WTC11 (cell line): ENCODE measurements at places on chromosomes 5 and 9.

DNA sequence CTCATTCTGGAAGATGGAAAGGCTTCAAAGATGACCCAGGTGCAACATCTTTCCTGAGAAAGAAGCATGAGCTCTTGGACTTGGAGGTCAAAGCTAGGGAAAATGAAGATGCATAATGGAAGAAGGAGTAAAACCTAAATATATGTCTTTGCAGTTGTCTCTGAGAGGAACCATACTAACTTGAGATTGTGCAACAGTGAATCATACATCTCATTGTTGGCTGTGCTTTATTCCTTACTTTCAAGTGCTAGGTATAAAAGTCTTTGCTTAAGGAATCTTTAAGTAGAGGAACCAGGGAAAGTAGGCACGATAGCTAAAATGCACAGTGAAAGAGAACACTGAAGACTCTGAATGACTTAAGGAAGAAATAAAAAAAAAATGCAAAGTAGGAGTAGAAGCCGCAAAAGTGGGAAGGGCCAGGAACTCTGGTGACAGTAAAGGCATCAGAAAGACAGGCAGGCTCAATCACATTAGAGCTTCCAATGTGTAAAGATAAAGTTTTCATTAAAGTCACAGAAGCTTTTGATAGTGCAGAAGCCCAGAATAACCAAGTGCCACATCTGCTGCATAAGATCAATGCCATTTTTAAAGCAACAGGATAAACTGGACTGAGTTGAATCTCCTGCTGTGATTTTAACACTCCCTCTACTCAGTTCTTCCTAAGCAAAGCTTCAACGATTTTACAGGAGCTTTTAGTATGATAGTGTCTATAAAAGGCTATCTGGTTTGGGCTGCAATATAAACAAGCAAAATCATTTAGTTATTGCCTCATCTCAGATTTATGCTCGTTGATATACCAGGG lies 432.3 kb upstream of the EDIL3 start:
- no peaks in the 10 kb centered on the region; the same call in 1 of the 2 replicates for H3K27me3 ChIP-seq
- no peak overlapping the region for H3K27ac ChIP-seq
- no peak overlapping the region for H3K4me3 ChIP-seq
- H3K36me3 ChIP-seq = peaks cover 3% of the 10 kb centered on the region
- H3K4me1 ChIP-seq = peaks cover 10% of the 10 kb centered on the region

GRCh38 chr9:105269593-105269992 lies 25.1 kb downstream of the SLC44A1 start:
- no peaks in the 10 kb centered on the region for H3K36me3 ChIP-seq
- H3K4me1 ChIP-seq = peaks cover 38% of the 10 kb centered on the region
- no peak for DNase-seq
- H3K4me3 ChIP-seq = no peak overlapping the region
- H3K27ac ChIP-seq = no peak overlapping the region

DNA sequence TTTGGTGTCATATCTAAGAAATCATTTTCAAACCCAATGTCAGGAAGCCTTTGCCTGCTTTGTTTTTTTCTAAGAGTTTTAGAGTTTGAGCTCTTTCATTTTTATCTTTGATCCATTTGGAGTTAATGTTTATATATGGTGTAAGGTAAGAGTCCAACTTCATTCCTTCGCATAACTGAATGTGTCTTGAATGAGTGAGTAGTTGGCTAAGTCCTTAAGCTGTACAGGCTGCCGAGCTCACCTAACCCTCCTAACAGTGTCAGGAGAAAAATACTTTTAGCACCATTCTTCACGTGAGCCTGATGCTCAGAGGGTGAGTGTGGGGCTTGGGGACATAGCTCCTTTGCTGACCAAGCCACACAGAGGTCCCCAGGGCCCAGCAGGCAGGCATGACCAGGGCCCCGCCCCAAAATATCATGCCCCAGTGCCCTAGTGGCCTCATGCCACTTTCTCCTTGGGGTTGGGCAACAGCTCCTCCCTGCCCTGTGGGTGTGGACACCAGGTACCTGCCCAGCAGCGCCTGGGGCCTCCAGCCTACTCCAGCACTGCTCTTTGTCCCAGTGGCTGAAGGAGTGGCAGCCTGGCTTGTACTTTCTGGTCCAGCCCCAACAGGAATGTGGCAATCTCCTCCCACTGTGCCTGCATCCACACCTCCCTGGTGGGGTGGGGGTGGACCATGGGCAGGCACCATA lies 17.2 kb downstream of the PPARGC1B start:
- H3K4me3 ChIP-seq = no peak overlapping the region
- DNase-seq = no peak

GRCh38 chr5:54632131-54632701 lies 114.7 kb downstream of the SNX18 start:
- 0 out of 2 replicates have a peak, but pooled peaks cover 3% of the 10 kb centered on the region for H3K4me1 ChIP-seq
- no peak for DNase-seq
- no peaks in the 10 kb centered on the region for H3K36me3 ChIP-seq
- H3K27ac ChIP-seq = no peak overlapping the region
- H3K27me3 ChIP-seq = no peaks in the 10 kb centered on the region

GRCh38 chr5:81398741-81399140 lies 4.8 kb upstream of the ACOT12 start:
- no peak for DNase-seq
- H3K4me3 ChIP-seq = no peak overlapping the region
- H3K4me1 ChIP-seq = no peaks in the 10 kb centered on the region
- no peak overlapping the region for H3K27ac ChIP-seq
- H3K27me3 ChIP-seq = peaks cover 18% of the 10 kb centered on the region

DNA sequence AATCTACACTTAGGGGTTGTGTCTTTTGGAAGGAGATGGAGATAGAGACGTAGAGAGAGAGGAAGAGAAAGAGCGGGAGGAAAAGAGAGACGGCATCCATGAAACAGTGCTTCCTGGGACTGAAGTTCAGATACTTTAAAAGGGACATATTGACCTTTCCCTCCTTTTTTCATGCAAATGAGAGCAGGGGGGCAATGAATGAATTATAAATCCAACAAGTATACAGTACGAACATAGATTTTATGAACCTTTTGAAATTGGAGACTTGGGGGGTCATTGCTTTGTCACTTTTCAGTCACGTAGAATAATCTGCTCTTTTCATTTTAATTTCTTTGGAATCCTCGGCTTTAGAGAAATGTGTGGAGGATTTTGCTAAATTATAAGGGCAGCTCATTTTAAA lies 364.2 kb downstream of the MAT2B start:
- H3K4me3 ChIP-seq = no peak overlapping the region
- H3K27ac ChIP-seq = no peak overlapping the region
- peaks cover 13% of the 10 kb centered on the region for H3K4me1 ChIP-seq
- H3K27me3 ChIP-seq = no peaks in the 10 kb centered on the region
- no peaks in the 10 kb centered on the region for H3K36me3 ChIP-seq
- DNase-seq = no peak

DNA sequence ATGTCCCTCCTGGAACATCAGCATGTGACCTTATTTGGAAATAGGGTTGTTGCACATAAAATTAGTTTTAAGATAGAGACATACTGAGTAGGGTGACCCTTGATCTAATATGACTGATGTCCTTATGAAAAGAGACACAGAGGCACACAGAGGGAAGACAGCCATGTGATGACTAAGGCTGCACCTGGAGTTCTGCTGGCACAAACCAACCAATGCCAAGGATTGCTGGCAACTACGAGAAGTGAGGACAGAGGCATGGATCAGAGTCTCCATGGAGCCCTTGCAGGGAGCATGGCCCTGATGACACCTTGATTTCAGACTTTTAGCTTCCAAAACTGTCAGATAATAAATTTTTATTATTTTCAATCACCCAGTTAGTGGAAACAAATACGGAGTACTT lies 101.9 kb downstream of the FBXL7 start:
- H3K36me3 ChIP-seq = no peaks in the 10 kb centered on the region
- H3K4me1 ChIP-seq = peaks cover 32% of the 10 kb centered on the region
- no peaks in the 10 kb centered on the region for H3K27me3 ChIP-seq

DNA sequence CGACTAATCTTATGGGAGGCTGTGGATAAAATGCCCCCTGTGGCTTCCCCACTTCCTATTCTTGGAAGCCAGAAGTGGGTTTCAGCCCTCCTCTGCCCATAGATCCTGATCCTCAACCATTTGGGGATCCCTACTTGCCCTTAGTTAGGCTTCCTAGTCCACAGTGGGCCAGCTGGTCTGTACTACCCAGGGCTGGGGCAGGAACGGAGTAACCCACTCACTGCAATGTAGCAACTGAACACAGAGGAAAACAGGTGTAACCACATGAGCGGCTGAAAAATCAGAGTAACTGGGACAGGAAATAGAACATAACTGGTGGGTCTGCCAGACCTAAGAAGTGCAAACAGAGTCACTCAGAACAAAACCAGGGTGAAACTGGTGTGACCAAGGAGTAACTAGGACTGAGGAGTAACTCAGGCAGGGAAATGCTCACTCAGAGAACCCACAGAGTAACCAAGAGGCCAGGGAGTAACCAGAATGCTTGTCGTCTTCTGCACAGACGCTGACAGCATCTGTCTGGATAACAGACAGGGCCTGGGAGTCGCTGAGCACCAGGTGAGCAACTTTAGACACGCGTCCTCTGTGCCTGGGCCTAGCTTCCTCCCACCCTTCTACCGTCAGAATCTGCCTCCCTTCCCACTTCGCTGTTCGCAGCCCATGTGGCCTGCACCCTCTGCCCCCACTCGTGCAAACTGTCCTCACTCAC lies 1.0 kb downstream of the AQP3 start:
- H3K36me3 ChIP-seq = no peaks in the 10 kb centered on the region
- no peak for DNase-seq
- H3K4me3 ChIP-seq = peak overlapping the region; percentile 80
- H3K4me1 ChIP-seq = peaks cover 35% of the 10 kb centered on the region
- H3K27me3 ChIP-seq = peaks cover 28% of the 10 kb centered on the region
- H3K27ac ChIP-seq = no peak overlapping the region

DNA sequence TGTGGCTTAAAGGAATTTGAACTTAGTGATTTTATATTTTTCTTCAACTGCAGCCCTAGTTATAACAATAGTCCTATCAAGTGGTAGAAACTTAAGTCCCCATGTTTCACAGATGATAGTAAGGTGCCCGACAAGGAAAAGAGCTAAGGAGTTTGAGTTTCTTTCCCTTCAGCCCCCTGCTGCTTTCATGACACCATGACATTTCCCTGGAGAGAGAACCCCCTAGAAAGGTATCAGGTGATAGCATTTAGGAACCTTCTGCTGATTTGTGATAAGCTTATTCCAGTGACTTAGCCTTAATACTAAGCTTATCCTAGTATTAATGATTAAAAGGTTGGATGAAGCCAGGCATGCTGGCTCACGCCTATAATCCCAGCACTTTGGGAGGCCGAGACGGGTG lies 623.8 kb upstream of the TYRP1 start:
- H3K4me1 ChIP-seq = no peaks in the 10 kb centered on the region
- no peak overlapping the region for H3K27ac ChIP-seq
- peaks cover 11% of the 10 kb centered on the region for H3K36me3 ChIP-seq
- no peak overlapping the region for H3K4me3 ChIP-seq
- no peak for DNase-seq

DNA sequence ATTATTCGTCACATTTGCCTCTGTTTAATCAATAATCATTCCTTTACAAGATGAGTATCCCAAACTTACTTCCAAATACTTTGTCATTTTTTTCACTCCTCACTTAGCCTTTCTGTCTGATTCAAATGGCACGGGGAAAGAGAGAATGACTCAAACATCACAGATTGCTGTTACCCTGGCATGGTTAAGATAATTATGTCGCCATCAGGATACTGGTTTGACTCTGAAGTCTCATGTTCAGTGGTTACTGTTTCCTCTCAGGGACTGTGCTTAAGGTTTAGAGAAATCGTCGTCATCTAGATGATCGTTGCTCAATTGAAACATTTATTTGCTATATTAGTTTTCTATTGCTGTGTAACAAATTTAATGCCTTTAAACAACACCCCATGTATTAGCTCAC lies 45.2 kb upstream of the RAD23B start:
- peaks cover 44% of the 10 kb centered on the region for H3K4me1 ChIP-seq
- no peaks in the 10 kb centered on the region; the same call in 1 of the 2 replicates for H3K27me3 ChIP-seq
- DNase-seq = no peak
